ENCODE measurements at places on chromosomes 11 and 22.

DNA sequence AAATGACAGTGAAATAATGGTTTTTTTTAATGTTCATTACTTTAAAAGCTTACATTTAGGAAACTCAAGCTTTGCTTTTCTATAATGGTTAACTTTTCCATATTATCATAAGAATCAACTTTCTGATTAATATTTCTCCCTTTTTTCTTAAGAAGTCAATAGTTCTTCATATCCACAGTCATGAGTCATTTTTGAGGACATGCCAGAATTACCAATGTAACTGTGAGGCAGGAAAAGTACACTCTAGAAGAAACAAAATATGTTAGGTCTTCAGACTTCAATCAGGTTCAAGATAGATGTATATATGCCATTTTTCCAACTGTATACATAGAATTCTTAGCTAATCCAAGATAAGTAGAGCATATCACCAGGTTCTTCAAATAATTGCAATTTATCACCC is 10.9 kb downstream of the MS4A6A start:
- no peak for DNase-seq

- no peak for DNase-seq
Measured at GRCh38 chr11:11115475-11115874, 237.6 kb downstream of the CSNK2A3 start.

GRCh38 chr22:24429411-24430365 is 2.3 kb downstream of the ADORA2A start:
- DNase-seq: peak; percentile 52

- no peak for DNase-seq
Measured at GRCh38 chr22:41320416-41321240, 19.3 kb downstream of the ZC3H7B start.

- no peak for DNase-seq
Measured at GRCh38 chr11:100785148-100785983, 98.3 kb downstream of the ARHGAP42 start.

DNA sequence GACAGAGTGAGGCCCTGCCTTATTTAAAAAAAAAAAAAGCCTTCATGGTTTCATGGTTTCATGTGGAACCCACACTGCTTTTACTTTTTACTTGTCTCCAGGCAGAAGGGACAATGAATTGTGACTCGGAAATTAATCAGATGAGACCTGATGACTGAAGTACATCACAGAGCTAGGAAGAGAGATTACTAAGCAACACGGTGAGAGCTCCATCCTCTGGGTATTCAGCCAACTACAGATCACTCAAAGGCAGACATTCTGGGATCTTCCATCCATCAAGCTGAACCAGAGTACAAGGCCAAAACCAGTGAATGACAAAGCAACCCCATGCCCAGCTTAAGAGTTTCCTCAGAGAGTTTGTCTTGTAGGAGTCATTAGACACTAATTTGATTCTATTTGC is 433.2 kb downstream of the SOX6 start:
- DNase-seq: no peak

DNA sequence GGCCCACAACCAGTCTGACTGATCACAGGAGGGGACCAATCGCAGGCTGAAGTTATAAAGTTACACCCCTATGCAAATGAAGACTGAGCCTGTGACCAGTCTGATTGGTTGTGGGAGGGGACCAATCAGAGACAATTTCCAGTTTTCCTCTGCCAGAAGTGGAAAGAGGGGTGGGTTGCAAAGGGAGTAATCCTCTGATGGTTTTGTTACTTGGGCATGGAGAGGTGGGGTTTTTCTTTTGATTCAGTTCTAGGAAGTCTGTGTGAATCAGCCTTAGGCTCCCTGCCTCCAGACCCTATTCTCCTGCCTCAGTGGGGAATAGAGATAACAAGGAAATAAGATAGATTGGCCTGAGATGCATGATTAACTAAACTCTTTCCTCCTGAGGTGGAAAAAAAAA is 9.9 kb downstream of the OR6M1 start:
- DNase-seq: no peak

DNA sequence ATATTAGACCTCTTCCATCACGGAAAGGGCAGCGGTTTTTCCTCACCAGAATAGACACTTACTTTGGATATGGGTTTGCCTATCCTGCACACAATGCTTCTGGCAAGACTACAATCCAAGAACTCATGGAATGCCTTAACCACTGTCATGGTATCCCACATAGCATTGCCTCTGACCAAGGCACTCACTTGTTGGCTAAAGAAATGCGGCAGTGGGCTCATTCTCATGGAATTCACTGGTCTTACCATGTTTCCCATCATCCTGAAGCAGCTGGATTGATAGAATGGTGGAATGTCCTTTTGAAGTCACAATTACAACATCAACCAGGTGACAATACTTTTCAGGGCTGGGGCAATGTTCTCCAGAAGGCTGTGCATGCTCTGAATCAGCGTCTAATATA is 20.8 kb downstream of the MS4A4E start:
- DNase-seq: no peak

DNA sequence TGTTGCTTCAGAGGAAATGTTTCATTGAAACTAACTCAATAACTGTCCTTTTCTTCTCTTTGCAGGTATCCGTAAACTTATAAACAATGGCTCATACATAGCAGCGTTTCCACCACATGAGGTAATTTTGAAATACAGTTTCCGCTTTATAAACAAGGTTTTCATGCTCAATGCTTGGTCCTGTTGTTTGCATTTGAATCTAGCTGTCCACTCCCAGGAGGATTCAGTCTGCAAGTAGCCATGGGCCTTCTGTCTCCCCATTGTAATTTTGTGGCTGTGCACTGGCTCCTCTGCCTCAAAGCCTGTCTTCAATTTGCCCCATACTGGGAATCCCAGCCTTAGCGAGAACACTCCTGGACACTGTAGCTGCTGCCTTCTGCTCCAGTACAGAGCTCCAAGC is 34.7 kb downstream of the MUC15 start:
- DNase-seq: no peak

DNA sequence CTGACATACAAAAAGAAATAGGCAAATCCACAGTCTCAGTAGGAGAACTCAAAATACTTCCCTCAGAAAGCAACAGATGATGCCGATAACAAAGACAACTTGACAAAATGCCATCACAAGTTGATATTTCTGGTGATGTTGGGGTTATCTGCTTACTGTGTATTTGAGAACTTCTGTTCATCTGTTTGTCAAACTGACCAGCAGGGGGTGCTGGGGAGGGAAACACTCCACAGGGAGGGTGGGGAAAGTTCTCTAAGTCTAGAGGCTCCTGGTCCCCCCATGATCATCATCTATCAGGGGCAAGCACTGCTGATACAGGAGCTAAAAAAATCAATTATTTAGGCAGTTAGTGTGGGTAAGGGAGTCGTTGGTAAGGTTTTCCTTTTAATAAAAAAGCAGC is 19.2 kb downstream of the GLYATL1 start:
- DNase-seq: peak; percentile 10

DNA sequence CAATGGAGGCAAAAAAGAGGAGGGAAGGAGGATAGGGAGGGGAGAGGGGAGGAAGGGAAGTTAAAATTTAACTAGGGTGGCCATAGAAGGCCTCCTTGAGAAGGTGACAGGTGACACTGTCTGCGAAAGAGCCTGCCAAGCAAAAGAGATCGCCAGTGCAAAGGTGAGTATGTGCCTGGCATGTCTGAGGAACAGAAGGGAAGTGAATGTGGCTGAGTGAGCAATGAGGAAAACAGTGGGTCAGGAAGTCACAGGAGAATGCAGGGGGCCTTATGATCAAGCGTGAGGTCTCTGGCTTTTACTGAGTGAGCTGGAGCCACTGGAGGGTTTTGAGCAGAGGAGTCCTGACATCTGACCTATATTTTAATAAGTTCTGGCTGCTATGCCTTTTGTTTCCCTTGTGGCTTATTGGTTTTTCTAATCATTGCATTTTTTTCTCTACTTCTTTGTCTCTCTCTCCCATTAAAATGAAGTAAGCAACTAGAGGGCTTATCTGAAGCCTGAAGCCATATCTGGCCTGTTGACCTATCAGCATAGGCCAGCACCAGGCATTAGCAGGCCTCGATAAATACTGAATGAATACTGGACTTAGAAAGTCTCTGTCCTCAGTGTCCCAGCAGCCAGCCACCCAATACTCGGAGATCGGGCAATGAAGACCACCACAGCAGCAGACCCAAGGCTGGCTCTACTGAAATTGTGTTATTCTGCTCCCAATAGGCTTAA is 5.6 kb downstream of the AP1B1 start:
- DNase-seq: no peak

DNA sequence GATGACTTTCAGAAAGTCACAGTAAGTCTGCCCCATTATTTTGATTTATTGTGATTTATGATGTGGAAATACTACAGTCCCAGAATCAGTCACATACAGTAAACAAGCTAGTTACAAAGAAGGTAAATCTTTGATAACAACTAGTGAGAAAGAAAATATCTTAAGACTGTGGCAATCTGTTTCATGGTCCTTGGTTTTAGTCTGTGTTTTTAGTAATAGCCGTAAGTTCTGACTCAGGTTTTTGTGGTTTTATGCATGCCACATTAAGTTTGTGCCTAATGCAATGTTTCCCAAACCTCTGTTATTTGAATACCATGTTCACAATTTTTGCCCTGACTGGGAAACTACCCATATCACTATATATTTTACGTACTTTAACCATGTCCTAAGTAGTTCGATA is 6.7 kb downstream of the CEP295 start:
- DNase-seq: no peak

GRCh38 chr11:117678658-117679406 is 118.2 kb downstream of the DSCAML1 start:
- DNase-seq: no peak

GRCh38 chr11:127993281-127993680 is 594.1 kb downstream of the ETS1 start:
- no peak for DNase-seq

GRCh38 chr22:35839841-35840301 is 122.2 kb downstream of the APOL5 start:
- no peak for DNase-seq

DNA sequence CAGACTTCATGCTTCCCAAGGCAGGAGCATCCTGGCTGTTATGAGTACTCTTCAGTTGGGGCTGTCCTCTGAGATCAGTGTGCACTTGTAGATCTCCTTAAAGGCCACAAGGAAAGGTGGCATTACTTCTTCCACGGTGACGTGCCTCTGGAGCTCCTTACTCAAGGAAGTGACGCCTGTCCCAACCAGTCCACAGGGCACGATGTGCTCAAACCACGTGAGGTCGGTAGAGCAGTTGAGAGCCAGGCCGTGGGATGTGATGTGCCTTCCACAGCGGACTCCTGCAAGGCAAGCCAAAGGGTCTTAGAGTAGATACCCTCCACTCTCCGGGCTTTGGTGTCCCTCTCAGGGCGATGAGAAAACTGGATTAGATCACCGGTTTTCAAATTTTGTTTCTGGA is 1.4 kb downstream of the LIPT2 start:
- DNase-seq: no peak

GRCh38 chr22:21567456-21568346 is at the start of gene UBE2L3:
Gene UBE2L3 (plus strand): TSS chr22:21567714. CDS start chr22:21567745, 31 bp downstream.
- peak; percentile 82 for DNase-seq

DNA sequence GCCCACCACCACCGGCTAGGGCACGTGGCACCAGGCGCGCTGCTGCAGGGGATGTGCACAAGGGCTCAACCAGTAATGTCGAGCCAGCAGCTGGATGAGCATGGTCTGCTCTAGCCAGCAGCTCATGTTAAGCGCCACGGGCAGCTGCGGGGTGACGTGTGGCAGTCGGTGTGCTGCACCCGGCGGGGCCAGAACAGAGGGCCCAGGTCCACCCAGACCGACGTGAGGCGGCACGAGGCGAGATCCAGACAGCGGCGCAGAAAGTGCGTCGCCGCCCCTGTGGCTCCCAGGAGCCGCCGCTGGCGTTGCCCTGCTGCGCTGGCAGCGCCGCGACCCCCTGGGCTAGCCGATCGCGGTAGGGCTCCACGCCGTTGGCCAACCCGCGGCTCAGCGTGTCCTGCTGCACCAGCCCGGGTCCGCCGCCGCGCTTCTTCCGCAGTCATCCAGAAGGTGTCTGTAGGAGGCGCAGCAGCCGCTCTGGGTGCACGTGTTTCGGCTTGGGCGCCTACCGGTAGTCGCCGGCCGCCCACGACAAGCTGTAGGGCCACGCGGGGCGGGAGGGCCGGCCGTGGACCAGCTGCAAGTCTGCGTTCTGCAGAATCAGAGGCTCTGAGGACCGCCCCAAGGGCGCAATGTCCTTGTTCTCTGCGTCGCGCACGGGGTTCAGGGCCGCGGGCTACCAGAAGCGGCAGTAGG is 4.6 kb upstream of the GALR3 start:
- DNase-seq: peak; percentile 69

DNA sequence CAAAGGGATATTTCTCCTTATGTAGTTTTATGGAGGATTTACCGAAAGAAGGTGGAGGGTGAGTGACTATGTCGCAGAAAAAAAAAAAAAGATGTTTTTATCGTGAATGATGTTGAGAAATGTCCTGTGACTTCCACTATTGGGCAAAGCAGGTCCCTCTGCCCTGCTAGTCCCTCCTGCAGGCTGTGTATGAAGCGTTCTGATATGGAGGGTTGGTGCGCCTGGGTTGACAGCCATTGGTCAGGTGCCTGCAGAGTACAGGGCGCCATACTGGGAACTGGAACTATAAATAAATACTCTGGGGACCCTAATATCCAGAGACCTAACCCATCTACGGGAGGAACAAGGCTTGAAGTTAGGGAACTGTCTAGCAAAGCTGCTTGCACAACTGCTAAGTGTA is 1.5 kb downstream of the IL17RA start:
- DNase-seq: peak; percentile 13

- no peak for DNase-seq
Measured at GRCh38 chr11:3675971-3676370, 4.8 kb upstream of the CHRNA10 start.

- no peak for DNase-seq
Measured at GRCh38 chr11:34126959-34127848, 21.8 kb downstream of the NAT10 start.

GRCh38 chr11:2744166-2744565 is 44.4 kb upstream of the KCNQ1OT1 start:
- no peak for DNase-seq

DNA sequence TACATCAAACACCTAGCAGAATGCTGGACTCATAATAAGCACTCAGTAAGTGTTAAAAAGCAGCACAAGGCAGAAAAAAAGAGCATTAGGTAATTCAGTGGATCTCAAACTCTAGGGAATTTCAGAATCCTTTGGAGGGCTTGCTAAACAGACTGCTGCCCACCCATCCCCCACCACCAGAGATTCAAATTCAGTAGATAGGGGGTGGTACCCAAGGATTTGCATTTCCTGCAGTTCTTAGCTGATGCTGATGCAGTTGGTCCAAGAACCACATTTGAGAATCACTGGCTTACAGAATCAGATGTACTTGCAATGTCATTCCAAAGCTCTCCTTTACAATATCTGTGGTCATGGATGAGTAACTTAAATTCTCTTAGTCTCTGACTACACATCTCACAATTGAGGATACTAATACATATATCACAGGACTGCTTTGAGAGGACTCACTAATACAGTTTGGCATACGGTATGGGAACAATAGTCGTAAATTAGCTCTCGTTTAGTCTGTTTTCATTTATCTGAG is 664.5 kb downstream of the KCNA4 start:
- no peak for DNase-seq
